ENCODE measurements at places on chromosomes 1 and 21.

GRCh38 chr1:84735483-84735882 is 45.2 kb upstream of the SSX2IP start:
- DNase-seq = no peak

DNA sequence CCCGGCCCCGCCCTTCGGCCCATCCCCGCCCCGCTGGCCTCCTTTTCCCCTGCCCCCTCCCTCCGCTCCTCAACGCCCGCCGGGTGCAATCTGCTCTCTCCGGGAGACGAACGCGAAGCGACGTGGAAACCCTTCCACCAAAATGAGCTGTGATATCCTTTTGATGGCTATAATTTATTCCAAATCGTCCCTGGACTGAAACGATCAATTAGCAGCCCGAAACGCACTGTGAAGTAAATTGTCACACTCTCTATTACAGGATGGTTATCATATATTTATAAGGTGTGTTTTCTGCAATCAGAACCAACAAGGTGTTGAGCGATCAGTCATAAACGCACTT is 134.6 kb upstream of the BARHL2 start:
- no peak for DNase-seq

DNA sequence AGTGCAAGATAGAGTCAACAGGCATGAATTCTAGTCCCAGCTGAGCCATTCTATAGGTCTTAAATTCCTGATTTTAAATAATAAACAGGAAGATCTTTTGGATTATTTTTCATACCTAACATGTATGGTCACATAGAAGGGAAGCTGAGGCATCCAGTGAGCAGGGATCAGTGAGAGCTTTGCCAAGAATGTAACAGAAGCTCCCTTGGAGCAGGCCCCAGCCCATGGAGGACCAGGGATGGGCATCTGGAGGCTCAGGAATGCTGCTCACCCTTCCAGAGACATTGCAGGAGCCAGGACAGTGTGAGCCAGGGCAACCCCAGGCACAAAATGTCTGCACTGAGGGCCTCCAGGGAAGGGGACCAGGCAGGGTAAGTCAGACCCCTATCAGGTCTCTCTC is 54.4 kb upstream of the KCND3 start:
- no peak for DNase-seq

GRCh38 chr1:22284906-22285548 is 142.1 kb upstream of the WNT4 start:
- DNase-seq = peak; percentile 28

Measured in kidney (tissue), 22 donors.